Glutamatergic neuron (in vitro differentiated cells): ENCODE measurements at places on chromosomes 7 and 10. TPM values are rescaled to one million over a fixed set of nuclear protein-coding genes. Genes with fewer than 3 reads are reported as not detected.

DNA sequence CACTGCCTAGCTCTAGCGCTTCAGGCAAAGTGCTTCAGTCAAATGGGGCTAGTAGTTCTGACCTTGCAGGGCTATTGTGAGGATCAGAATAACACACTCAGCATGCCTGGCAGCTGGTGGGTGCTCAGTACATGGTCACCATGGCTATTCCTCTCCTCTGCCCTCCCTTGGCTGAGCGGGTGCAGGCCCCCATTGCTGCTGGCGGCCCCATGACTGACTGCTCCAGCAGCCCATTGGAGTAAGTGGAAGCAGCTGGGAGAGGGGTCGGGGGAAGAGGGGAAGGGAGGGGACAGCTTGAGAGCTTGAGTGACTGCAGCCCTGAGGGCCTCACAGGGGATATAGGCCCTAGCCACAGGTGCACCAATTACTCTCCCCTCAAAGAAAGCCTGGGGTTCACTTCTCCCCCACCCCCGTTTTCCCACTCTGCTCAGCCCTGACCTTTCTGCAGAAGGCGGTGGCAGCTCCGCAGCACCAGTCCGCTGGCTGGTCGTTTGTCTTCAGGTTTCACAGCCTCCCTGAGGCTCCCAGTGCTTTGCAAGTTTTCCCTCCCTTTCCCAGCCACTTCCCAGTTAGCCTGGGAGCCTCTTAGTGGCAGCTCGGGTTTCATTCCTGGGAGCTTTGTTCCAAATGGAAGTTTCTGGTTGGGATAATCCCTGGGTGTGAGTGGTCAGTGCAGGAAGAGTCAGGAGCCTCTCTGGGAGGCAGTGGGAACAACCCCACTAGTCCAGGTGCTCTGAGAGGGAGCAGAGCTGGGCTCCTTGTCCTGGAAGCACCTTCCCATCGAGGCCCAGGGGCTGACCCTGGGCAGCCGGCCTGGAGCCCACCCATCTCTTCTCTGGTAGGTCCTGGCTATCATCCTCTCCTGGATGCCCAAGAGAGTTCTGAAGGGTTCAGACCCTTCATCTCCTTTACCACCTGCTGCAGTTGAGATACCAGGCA is 16.3 kb downstream of the FGF8 start:
- DNase-seq = no peak

DNA sequence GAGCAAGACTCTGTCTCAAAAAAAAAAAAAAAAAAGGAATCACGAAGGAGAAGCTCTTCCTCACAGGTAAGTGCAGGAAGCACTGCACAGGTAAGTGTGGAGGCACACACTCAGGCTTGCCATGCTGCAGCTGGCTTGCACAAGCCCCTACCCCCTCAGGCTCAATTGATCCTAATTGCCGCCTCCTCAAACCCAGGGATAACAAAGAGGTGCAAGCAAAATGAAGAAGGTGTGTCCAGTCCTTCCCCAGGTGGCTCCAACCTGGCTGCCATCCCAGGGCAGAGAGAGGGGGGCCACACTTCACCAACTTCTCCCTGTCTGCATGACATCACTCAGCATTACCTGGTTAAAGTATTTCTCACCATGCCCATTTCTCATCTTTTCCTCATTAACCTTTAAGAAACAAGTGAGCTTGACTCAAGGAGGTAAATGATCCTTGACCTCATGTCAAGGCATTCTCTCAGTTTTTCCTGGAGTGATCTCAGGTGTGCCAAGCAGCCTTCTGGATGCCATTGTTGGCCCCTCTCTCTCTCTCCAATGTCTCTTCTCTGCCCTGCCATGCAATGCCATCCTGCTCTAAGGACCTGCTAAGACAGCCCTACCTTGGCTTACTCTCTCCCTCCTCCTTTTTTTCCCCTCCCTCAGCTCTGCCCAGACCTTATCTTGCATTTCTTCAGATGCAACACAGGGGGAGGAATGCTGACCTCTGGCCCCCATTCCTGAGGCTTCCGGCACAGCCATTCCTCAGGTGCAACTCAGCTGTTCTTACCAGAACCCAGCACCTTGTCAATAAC is 13.0 kb upstream of the TRPV6 start:
- DNase-seq = no peak

The ACADSB gene
- 9.9 TPM for total RNA-seq

DNA sequence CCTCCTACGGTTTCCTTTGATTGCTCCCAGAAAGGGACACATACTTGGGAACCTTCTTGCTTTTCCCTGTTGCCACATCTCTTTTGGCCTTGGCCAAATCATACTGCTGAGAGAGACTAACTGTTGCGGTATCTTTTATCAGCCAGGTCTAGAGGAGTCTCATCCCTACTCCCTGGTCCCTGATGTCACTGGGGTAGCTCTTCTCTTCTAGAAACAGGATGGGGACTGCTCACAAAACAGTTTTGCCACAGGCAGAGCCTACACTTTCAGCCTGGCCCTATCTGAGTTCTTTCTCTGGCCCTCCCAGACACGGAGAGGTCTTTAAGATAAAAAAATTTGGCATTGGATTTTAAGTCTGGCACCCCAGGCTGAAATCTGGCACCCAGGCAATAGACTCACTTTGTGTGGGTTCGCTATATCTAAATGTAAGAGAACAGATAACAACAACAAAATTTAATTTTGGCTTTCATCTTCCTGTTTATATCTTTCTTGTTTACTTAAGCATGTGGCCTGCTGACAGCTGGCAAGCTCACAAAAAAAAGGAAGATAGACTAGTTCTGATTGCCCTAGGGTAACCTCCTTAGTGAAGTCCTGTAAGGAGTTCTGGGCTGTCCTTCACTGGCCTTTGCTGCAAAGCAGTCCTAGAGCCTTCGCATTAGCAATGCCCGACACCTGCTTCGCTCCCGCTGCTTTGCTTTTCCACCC is 228.3 kb upstream of the NPVF start:
- DNase-seq = no peak

GRCh38 chr10:110765513-110766319 is 106.0 kb upstream of the PDCD4 start:
- no peak for DNase-seq

The CALCR gene
- total RNA-seq = not detected

GRCh38 chr10:120609006-120609405 is 152.0 kb downstream of the PLPP4 start:
- DNase-seq = no peak

DNA sequence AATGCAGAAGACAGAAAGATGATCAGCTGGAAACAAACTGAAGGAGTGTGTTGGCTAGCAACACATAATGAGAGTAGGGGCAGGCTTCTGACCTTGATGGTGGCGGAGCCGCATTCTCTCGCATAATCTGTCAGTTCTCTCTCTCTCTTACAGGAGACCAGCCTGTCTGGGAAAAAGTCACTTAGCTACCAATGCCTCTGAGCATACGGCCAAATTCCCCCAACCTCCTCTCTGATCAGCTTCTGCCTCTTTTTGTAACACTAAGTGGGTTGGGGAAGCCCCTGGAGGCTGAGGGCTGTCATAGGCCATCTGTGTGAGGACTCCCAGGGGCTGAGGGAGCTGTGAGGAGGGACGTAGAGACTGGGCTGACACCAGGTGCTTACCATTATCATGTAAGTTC is 104.6 kb downstream of the HIPK2 start:
- peak; percentile 75 for DNase-seq

DNA sequence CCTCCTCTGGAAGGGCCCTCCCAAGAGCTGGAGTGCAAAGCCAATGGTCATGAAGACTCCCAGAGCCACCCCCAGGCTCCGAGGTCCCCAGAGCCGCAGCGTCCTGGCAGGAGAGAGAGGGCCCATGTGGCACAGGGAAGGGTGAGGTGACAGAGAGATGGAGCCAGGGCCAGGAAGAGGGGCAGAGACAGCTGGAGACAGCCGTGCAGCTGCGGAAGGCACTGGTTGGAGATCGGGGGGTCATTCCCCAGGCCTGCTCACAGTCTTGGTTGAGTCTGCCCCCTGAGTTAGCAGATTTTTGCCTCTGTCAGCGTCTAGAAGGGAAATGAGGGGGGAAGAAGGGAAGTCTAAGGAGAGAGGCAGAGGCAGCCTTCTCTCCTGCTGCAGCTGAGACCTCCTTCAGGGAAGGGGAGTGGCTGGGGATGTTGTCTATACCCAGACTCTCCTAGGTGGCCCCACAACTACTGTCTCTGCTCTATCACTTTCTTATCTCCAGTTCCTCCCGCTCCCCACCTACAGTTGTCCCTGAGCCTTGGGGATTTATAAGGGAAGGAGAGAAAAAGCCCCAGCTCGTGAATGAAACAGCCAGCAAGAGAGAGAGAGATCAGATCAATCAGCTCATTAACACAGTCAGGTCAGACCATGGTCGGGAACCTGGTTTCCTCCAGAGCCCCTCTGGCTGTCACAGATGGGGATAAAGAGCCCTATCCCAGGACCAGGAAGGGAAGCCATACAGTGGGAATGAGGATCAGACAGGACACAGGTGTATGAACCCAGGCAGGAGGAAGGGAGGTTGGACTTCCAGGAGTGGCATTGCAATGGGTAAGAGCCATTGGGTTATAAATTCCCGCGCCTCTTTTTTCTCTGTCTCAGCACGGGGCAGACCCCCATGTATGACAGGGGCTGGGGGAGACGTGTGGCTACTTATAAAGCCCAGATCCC is 1.2 kb downstream of the GAL3ST4 start:
- no peak for DNase-seq

DNA sequence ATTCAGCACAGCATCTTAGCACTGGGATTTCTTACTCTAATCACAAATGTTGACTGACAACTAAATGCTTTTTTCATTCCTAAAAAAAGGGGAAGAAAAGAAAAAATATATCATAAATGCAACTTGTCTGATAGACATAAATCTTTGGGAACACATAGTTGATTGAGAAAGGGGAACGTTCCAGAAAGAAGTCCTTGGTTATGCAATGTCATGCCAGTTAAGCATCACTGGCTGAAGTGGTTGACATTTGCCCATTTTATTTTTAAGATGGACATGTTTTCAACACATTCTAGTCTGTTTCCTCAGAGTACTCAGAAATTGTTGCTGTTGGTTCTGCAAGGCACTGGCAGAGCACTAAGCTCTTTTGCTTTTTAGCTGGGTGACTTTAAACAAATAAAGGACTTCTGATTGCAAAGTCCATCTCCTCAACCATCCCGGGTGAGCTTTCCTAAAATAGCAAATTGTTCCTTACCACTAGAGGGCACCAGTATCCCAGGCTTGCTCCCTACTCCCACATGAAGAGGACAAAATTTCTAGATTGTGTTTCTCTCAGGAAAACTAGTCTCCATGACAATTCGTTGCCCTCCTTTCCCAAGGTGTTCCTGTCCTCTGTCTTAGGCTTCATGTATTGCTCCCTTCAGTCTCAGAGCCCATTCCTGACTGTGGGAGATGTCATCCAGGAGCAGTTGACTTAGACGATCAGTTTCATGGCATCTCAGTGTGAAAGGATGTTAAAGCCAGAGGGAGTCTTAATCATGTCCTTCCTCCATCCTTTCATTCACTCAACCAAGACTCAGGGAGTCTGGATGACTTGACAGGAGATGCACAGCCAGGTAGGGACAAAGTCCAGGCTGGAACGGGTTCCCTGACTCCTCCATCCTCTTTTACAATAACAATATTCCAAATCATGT is 23.9 kb downstream of the OPALIN start:
- DNase-seq = no peak

DNA sequence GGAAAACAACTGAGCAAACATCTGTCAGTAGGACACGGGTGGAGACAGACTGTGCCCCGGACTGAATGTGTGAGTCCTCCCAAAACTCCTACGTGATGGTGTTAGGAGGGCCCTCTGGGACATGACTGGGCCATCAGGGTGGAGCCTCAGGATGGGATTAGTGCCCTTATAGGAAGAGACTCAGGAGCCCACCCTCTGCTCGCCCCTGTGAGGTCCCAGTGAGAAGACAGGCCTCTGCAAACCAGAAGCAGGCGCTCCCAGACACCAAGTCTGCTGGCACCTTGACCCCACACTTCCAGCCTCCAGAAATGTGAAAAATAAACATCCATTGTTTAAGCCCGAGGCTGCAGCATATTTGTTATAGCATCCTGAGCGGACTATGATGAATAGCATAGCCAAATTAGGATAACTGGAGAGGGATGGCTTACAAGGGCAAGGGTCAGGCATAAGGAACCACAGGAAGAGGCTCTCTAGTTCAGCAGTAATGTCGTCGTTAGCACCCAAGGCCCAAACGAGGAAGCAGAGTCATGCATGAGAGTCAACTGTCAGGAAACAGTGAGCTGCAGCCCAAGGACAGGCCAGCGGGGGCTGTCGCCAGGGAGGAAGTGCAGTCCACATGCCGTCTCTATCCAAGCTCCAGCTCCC is 50.6 kb downstream of the PTPRN2 start:
- DNase-seq = no peak

DNA sequence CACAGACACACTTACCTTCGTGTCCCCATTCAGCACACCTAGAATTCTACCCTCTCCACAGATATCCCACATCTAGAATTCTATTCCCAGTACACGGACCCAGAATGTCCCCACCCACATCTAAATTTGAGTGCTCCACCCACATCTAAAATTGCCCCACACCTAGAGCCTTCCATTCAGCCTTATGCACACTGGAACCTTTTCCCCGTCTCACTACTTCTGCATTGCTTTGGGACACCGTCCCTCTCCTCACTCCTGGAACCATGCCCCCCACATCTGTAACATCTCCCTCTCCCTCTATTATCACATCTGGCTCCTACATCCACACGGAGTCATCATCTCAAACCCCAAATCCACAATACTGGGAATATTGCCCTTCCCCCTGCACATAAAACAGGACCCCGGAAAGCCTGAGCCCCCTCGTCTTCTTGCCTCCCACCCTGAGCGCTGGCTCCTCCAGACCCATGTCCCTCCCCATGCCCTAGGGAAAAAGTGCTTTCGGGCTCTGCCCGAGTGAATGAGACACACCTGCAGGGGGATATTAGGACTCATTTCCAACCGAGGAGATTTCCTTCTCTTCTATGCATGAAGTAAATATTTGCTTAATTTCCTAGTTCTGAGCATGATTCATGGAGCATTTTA is 125.8 kb upstream of the UNC5B start:
- DNase-seq = no peak

The NPY4R2 gene
- total RNA-seq = not detected

DNA sequence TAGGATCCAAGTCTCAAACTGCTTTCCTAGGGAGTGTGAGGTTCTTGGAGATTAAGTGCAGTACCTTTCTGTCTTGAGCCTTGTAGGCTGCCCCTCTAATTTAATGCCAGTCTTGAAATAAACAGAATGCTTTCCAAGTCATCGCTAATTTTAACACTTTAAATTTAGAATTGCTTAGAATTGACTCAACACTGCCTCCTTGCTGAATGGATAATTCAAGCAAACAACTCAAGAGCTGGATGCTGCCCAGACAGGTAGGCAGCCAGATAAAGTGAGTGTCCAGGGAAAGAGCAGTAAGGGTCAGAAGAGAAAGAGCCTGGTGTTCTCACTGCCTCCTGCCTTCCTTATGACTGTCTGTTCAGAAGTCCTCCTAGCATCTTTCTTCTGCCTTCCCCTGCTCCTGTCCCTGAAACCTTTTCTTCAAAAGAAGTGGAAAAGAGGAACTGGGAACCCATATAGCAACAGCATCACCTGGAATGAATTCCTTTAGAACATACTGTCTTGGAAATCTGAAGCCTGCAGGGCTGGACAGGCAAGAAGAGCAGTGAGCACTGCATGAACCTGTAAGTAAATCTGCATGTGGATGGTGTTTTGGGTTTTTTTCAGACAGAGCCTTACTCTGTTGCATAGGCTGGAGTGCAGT is 3.1 kb upstream of the GOT1 start:
- no peak for DNase-seq

GRCh38 chr10:33963729-33964128 is 629.3 kb upstream of the NRP1 start:
- no peak for DNase-seq

The WASHC2A gene
- 58.5 TPM for total RNA-seq

The PRRT4 gene
- not detected for total RNA-seq

The LHFPL3 gene
- not detected for total RNA-seq

- no peak for DNase-seq
These were observed 122.2 kb downstream of the PCLO start for GRCh38 chr7:83040484-83040883.
